ENCODE measurements at places on chromosomes 1 and 21.

GRCh38 chr1:186486061-186486460 is 25.1 kb upstream of the PDC start:
- no peak for DNase-seq

- no peak for DNase-seq
Measured at GRCh38 chr1:212920896-212921295, 29.4 kb upstream of the VASH2 start.

DNA sequence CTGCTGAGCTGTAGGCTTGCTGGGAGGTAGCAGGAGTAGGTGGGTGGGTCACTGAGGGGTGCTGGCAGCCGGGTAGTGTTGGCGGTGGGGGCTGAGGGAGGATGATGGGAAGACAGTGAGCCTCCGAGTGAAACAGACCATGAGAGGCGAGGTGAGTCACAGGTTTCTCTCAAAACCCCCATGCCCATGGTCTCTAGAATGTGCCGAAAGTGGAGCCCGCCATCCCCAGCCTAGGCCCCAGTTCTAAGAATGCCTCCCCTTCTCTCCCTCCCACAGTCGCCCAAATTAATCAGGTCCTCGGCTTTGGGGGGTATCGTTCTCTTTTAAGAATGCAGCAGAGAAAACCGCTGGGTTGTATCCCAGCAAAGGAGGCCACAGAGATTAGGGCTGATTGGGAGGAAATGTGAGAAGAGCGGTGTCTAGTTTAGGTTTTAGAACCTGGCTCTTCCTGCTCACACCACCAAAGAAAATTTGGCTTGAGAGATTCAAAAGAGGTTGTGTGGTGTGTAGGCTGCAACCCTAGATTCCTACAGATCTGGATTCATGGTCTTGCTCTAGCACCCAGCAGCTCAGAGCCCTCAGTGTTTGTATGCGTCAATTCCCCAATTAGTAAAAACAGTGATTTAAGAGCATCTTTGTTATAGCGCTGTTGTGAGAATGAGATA is 27.7 kb upstream of the IL19 start:
- DNase-seq, result no peak

DNA sequence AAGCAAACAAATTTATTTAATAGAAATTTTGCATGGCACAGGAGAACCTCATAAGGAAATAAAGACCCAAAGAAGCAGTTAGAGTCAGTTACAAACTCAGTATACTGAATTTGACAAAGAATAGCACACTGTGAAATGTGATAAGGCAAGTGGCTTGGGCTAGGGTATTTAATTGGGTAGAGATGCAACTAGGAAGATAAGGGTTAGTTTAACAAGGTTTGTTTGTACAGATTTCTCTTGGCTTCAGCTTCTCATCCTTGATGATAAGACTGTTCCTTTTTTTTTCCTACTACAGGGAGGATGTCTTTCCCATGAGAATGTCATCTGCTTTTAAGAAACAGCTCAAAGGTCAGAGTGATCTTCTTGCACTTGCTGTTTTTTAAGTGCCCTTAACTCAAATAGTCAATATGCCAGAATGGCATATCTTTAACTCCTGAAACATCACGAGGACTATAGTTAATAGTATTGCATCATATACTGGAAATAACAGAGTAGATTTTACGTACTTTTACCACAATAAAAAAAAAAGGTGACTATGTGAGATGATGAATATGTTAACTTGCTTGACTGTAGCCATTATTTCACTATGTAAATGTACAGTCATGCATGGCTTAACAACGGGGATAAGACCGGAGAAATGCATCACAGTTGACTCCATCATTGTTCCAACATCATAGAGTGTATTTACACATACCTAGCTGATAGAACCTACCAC is 9.2 kb upstream of the TRAF3IP3 start:
- DNase-seq, result no peak

DNA sequence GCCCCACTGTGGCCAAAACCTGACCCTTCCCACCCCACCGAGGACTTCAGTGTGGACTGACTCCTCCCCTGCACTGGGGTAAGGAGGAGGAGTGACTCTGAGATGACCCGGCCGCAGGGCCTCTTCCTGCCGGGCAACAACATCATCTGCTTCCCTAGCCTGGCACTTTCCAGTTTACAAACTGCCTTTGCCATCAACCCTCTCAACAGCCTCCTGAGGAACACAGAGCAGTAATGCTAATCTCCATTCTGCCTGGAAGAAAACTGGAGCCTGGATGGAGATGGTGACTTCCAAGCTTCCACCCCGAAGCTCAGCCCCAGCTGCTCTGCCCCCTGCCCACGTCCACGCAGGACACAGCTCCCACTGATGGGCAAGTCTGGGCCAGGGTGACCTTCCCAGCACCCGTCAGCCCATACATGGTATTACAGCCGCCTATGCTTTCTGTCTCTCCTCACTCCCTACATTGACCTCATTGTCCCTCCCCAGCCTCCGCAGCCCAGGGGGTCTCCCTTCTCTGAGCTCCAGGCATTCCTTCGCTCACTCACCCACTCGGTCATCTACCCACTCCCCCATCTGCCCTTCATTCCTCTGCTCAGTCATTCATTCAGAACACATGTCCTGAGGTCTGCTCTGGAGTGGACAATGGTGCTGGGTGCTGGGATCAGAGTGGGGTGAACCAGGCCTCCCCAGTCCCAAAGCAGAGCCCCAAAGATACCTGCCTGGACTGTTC is 34.2 kb downstream of the RAP1GAP start:
- DNase-seq, result no peak
